ENCODE measurements at places on chromosomes 2 and 18. TPM values are rescaled to one million over a fixed set of nuclear protein-coding genes. Genes with fewer than 3 reads are reported as not detected.
A peak's percentile ranks its signal among the peaks of the same experiment; 100 is the strongest.

Gene ARHGAP15
- total RNA-seq: 0.80 TPM

Gene KCNK3
- total RNA-seq: 0.64 TPM

Gene CDCA7
- 6.4 TPM for total RNA-seq

Gene SCN3A
- total RNA-seq: 1.9 TPM

Gene UPP2
- total RNA-seq: not detected

Gene PRSS56
- total RNA-seq: not detected

Gene RANBP2
- total RNA-seq: 59.7 TPM

Gene XDH
- 57.9 TPM for total RNA-seq

Gene COL6A3
- total RNA-seq: 261 TPM

Gene SERPINB10
- not detected for total RNA-seq

Gene CCDC121
- not detected for total RNA-seq

Gene OTOS
- not detected for total RNA-seq

Gene EMILIN1
- 87.9 TPM for total RNA-seq

Gene RGPD4
- total RNA-seq: not detected

Gene DARS1
- total RNA-seq: 20.5 TPM

Gene SGPP2
- total RNA-seq: 46.4 TPM

Gene HOXD13
- not detected for total RNA-seq

GRCh38 chr2:42930025-42930581 lies 137.7 kb upstream of the HAAO start:
- no peak for DNase-seq

DNA sequence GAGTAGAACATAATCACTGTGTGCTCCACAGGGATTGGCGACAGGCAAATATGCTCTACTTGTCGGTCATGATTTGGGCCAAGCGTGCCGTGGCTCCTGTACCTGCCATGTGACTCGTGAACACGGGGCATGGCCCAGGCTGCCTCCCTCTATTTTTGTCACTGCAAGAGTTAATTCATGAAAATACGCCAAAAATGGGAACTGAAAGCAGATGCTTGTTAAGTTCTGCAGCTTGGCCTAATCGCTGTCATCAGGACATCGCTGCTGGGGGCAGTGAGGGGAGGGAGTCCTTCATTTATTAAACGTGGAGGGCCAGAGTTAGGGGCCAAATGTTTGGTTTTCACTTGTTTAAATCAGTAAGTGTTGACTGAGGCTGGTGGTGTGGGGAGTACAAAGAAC lies 177.8 kb downstream of the BCL2 start:
- peak; percentile 46 for DNase-seq

GRCh38 chr2:32290000-32290339 lies 12.3 kb downstream of the YIPF4 start:
- DNase-seq: no peak

DNA sequence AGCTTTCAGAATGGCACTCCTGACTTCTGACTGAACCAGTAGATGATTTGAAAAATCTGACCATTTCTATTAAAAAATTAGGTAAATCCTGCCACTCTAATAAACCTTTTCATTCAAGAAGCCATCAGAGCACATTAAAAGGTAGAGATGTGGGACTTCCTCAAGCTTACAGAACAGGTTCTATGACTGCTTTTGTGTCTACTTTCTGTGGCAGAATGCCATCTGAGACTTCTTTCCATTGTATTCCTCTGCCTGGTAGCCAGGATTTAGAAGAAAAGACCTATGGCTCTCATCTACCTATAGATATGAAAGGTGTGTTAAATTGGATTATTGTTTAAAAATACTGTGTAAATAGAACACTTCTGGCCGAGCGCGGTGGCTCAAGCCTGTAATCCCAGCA lies 99.9 kb upstream of the NABP1 start:
- no peak for DNase-seq

GRCh38 chr18:50159654-50160046 lies 35.3 kb downstream of the MYO5B start:
- no peak for DNase-seq

- DNase-seq: no peak
Observed at GRCh38 chr2:31013301-31013700, 124.9 kb downstream of the GALNT14 start.

GRCh38 chr18:79792988-79793355 lies 4.8 kb upstream of the KCNG2 start:
- DNase-seq: no peak

- no peak for DNase-seq
Observed at GRCh38 chr2:165586019-165586418, 116.5 kb downstream of the CSRNP3 start.

- no peak for DNase-seq
Observed at GRCh38 chr2:174454566-174454965, 32.3 kb downstream of the GPR155 start.

- DNase-seq: no peak
Observed at GRCh38 chr2:47695800-47696477, 87.0 kb upstream of the MSH6 start.

- peak; percentile 91 for DNase-seq
Observed at GRCh38 chr2:85888684-85889626, at the start of gene ST3GAL5. Gene ST3GAL5, minus strand, starts transcription at chr2:85888990. Its CDS starts 85 bp downstream, at chr2:85888905.

- no peak for DNase-seq
Observed at GRCh38 chr18:68791801-68792200, 6.1 kb upstream of the CCDC102B start.

GRCh38 chr2:237673130-237674001 lies 46.0 kb downstream of the LRRFIP1 start:
- DNase-seq: peak; percentile 75

- DNase-seq: peak; percentile 49
Observed at GRCh38 chr2:37653805-37654378, 17.6 kb downstream of the CDC42EP3 start.

DNA sequence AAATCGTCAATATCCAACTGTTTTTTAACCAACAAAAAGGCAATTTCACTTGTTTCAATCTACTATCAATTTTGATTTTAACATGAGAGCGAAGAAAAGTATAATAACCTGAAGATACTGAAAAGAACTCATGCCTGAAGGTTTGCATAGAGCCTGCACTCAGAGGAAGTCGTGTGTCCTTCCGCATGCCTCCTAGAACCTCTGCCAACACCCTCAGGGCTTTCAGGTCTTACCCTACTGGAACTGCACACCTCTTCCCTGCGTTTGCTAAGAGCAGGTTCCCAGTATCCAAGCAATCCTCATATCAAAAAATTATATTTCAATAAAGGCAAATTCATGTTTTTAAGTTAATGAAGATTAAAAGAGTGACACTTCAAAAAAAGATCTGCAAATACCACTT lies 74.7 kb downstream of the PIAS2 start:
- DNase-seq: no peak

GRCh38 chr18:74796841-74797576 lies 199.3 kb downstream of the ZNF407 start:
- no peak for DNase-seq

DNA sequence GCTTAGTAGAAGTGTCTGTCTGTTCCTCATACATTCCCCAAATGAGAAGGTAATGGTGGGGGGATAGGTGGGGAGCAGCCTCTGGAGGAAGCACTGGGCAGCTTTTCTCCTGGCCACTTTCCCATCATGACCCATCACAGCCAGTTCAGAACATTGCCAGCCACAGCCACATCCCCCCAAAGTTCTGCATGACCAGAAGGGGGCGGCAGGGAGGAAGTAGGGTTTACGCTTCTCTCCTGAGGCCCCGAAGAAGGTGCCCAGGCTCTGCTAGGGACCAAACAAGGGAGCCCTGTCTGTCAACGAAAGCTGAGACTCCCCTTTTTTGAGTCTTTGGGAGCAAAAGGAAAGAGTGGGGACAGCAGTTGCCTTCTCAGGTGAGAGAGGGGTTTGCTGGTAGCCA lies 7.7 kb downstream of the IGFBP5 start:
- no peak for DNase-seq

GRCh38 chr2:147550995-147551731 lies 293.7 kb upstream of the ACVR2A start:
- DNase-seq: no peak

DNA sequence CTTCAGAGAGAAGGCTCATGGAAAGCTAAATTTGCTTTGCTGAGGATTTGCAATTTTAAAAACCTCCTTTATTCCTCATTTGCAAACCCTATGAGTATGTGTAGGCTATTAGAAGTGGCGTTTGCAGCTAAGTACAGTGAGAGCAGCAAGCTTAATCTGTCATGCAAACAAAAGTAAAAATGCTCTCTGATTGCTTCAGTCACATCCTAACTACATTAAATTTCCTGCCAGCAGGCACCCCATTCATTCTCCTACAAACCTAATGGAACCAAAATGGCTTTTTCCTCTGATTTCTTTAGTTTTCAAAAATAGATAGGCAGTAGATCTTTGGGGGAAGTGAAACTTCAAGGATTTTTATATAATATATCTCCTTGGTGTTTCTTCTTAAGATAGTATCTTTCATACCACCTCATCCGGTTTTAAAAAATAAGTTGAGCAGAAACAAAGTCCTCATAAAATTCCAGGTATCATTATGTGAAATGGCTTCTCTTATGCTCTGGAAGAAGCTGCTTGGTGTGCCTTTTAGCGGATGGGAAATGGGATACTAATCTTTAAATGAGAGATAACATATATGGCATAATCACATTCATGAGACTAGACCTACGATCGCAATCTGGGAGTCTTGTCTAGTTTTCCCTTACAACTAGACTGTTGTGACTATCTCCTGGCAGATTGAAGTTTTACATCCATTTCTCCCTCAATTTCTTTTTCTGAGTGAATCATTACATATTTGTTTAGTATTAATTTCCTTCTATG lies 49.1 kb downstream of the CLIP4 start:
- no peak for DNase-seq

GRCh38 chr2:129379411-129379810 lies 600.1 kb upstream of the RAB6C start:
- no peak for DNase-seq

DNA sequence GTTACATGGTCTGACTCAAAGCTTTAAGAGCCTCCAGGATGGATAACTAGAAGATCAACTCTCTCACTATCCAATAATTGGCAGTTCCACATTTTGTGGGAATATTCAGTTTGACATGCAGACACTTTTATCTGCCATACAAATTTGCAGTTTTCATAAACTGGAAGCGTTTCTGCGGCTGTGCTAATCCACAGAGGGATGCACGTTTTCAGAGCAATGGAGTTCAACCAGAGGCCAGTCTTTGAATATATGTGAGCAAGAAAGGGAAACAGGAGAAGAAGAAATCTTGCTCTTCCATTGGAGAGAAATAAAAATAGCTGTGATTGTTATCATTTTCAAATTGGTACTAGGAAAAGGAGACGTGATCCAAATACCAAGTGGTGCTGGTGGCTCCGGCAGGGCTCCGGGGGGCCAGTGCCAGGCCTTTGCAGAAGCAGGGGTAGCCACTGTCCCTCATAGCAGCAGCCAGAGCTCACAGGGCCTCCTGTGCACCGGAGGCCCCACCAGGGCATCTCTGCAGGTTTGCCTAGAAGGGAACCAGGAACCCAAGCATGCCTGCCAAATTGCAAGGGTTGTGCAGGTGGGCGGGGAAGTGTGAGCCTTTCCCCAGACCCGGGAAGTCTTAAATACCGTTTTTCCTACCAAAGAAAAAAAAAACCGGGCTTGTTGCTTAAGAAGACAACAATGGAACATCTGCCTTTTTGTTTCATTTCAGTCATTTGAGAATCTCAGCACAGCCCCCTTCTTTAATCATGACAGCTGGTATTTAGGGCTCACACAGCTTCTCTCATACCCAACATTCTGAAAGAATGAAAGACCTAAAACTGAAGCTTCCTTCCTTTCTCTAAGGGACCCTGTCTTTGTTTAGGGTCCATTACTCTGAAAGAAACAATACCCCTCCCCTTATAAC lies 791.1 kb upstream of the SOX11 start:
- DNase-seq: no peak

DNA sequence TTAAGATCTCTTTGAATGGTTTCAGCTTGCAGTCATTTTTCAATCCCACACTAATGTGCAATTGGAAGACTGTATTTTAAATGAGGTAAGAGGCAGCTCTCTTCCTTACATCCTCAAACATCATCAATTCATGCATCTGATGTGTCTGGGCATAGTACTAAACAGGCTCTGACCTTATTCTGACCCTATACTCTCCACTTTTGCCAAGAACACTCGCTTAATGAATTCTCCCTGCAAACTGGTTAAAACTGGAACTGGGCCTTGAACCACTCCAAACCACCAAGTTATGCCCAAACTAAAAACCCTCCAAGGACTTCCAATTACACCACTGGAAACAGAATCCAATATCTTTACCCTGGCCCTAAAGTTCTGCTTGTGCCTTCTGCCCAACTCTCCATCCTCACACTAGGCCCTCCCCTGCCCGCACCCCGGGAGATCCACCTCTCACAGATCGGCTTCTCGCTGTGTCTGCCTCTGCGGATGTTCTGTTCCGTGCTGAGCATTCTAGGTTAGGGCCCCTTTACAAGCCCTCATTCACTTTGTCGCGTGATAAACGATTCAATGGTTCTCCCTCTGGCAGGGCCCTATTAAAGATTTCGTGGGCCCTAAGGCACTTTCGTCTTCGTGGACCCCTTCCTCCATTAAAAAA lies 1.2 kb downstream of the M1AP start:
- DNase-seq: no peak

GRCh38 chr2:154455866-154456265 lies 242.6 kb upstream of the KCNJ3 start:
- DNase-seq: no peak

GRCh38 chr18:48121752-48122151 lies 191.3 kb upstream of the SMAD2 start:
- DNase-seq: no peak

DNA sequence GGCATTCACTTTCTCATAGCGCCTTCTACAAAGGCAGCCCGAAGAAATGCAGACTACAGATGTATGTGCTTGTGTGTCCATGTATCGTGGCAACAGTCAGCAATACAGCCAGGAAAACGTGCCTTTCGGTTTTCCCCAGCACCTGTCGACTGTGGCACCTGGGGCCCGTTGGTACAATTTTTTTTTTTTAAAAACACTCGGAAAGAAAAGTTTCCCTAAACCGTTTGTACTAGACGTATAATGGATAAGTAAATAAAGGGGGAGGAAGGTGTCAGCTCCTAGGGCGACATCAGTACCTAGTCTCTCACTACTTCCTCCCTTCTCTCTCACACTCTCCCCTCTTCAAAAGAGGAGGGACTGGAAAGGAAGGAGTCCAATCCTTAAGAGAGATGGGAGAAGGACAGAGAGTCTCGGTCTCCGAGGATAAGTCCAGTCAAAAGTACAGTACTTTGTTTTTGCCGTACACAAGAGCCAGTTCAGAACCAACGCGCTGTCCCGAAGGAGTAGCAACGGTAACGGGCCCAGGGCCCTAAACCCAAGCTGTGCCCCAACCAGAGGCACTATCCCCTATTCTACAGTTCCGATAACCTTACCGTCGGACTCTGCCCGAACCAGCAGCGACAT lies 759 bp downstream of the PPP4R3B start:
- DNase-seq: peak; percentile 37

GRCh38 chr2:126703311-126703710 lies 47.4 kb downstream of the GYPC start:
- DNase-seq: no peak
